GM18507 (cell line): ENCODE measurements at places on chromosomes 2 and 18.

DNA sequence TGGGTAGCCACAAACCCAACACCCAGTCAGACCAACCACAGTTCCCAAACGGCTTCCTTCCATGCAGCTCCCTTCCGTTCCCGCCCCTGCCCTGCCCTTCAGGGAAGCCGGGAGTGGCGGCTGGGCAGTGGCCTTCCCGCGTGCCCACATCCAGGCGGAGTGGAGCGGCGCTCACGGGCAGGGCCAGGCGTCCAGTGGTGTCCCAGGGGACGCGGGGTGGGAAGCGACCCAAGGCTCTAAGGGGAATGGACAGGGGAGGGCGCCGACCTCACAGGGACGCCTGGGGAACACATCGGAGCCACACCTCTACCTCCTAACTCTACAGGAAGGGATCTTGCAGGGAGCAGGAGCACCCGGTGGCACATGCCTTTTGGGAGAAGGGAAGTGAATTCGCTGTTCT is 225.9 kb upstream of the MGAT5 start:
- no peak for DNase-seq

GRCh38 chr18:58438958-58439300 is 190.0 kb downstream of the ALPK2 start:
- DNase-seq: no peak

- no peak for DNase-seq
Measured at GRCh38 chr2:216499641-216500218, 1.1 kb downstream of the RPL37A start.

DNA sequence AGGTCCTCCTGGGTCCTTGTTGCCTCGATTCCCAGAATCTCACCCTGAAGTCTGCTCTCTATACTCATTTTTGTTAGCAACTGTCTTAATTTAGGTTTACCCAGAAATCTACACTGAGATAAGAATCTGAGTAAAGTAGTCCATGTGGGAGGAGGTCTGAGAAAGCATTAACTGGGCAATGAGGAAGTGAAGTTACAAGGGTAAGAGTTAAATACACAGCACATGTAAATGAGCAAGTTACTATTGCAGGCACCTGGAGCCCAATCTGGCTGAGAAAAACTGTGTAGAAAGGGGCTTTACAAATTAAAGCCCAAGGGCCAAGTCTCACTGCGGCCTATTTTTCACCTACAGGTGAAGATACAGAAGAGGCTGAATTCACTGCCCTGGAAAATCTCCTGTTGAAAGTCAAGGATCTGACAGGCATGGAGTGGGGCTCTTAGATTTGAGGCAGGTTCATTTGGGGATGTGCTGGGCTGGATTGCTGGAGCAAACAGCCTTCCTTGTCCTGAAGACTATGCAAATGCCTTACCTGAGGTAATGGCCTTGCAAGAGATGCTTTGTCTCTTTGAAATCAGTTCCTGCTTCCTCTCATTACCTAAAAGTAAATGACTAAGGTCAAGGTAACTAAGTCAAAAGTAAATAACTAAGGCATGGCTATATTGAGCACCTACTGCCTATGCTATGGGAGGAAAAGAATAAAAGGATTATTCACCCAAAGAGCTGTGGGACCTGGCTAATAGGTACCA is 84.4 kb upstream of the DYNAP start:
- no peak for DNase-seq

- no peak for DNase-seq
Measured at GRCh38 chr2:101912545-101912944, 79.2 kb upstream of the IL1R2 start.

GRCh38 chr2:144520756-144521487 is 1.0 kb upstream of the ZEB2 start:
- no peak for DNase-seq

DNA sequence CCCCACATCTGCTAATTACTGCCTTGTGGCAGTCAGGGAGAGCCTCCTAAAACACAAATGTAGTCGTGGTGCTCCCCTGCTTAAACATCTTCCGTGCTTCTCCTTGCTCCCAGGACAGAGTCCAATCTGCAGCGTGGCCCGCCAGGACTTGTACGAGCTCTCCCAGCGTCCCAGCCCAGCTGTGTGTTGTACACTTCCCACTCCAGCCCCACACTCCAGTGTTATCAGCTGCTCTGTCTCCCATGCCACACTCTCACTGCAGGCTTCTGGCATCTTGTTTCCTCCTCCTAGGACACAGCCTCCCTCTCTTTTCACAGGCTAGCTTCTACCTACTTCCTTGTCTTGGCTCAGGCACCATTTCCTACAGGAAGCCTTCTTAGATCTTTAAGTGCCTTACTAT is 199.4 kb downstream of the ALPK2 start:
- DNase-seq: no peak

DNA sequence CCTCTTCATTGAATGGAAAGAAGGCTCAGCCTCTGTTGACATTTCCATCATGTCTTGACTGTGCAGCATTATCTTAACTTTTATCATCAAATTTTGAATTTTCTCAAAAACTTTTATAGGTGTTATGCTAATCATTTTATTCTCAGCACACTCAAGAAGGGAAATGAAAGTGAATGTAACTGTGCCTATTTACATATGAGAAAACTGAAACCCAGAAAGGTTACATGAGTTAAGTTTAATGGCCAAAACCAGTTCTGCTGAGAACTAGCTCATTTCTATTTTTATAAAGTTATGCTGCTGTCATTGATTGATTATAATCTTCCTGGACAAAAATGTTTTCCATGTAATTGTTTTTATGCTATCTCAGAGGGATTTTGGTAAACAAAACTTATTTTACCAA is 618.8 kb upstream of the NRXN1 start:
- DNase-seq: no peak

DNA sequence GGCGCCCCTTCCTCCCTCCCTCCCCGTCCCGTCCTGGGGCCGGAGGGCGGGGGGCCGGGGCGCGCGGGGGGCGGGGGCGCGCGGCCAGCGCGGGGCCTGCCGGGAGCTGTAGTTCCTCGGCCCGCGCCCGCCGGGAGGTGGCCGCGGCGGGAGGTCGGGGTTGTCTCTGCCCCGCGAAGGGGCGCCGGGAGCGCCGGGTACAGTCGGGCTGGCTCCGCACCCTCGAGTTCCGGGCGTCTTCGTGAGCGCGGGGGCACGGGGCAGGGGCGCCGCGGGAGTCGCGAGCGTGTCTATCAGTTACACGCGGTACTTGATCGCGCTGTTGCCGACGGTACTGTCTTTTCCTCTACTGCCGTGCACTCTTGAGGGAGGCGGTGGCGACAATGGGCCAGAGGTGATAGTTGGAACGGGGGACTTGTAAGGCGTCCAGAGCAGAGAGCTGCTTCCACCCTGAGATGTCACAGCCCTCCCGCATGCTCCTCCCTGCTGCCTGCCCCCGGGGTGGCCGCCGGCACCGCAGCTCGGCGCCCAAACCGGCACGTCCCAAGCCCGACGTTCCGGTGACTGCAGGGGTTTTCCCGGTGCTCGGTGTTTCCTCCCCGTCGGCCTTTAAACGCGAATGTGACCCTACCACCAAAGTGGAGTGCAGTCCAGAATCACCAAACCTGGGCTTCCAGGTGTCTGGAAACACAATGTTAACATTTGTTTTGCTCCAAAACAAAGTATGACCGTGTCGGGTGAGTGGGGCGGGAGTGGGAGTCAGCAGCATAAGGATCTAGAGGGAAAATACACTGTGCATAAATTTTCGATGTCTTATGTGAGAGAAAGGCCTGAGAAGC is at the start of gene PRKD3:
PRKD3 (minus strand) TSS at position 48 of the 839 bp plus-strand sequence. CDS start 8,309 bp downstream, outside the sequence.
- DNase-seq: no peak

DNA sequence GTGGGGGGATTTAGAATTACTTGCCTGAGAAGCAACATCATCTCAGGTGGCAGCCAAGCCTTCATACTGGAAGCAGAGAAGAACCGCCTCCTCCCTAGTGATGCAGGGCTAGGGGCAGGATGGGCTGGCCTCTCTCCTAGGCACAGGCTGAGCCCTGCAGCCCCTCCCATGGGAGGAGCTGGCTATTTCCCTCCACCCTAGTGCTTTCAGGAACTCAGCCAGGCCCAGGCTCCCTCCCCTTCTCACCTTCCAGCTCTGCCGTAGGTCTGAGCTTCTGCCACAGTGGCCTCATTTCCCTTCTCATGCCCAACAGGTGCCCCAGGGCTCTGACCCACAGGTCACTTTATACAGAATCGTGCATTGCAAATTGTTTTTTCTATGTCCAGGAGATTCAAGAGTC is 31.0 kb downstream of the CENPA start:
- no peak for DNase-seq

GRCh38 chr2:1685078-1685956 is 59.0 kb downstream of the PXDN start:
- no peak for DNase-seq

- no peak for DNase-seq
Measured at GRCh38 chr2:39995005-39995737, 216.1 kb upstream of the THUMPD2 start.
